ENCODE measurements at places on chromosomes 4 and X. TPM values are rescaled to one million over a fixed set of nuclear protein-coding genes. Genes with fewer than 3 reads are reported as not detected.

DNA sequence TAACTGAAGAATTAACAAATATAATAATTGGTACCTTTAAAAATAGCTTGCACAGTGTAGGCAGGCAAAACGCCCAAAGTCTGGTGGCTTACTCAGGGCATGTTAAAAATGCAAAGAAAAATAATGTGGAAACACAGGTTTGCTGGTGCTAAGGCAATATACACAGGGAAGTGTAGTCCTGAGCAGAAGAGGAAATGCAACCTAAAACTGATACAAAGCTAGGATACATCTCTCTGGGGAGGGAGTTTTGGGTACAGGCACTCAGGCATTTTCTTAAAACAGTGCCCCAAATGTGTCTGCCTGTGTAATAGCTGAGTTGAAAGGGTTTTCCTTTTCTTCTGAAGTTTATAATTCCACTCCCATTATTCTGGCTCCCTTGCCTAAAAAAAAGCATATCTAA, 47.4 kb downstream of the TMPRSS11E start:
- no peaks in the 10 kb centered on the region for H3K36me3 ChIP-seq
- no peak overlapping the region for H3K4me3 ChIP-seq
- no peak for DNase-seq
- no peaks in the 10 kb centered on the region for H3K27me3 ChIP-seq

GRCh38 chr4:94920369-94920768, 162.6 kb downstream of the BMPR1B start:
- H3K27ac ChIP-seq = no peak overlapping the region
- DNase-seq = no peak
- no peak overlapping the region for H3K4me3 ChIP-seq
- no peaks in the 10 kb centered on the region for H3K4me1 ChIP-seq
- no peaks in the 10 kb centered on the region for H3K36me3 ChIP-seq

- H3K4me3 ChIP-seq = no peak overlapping the region
- H3K4me1 ChIP-seq = no peaks in the 10 kb centered on the region
- no peaks in the 10 kb centered on the region for H3K27me3 ChIP-seq
- H3K27ac ChIP-seq = no peak overlapping the region
Observed at GRCh38 chrX:148815218-148815961, 315.0 kb downstream of the AFF2 start.

DNA sequence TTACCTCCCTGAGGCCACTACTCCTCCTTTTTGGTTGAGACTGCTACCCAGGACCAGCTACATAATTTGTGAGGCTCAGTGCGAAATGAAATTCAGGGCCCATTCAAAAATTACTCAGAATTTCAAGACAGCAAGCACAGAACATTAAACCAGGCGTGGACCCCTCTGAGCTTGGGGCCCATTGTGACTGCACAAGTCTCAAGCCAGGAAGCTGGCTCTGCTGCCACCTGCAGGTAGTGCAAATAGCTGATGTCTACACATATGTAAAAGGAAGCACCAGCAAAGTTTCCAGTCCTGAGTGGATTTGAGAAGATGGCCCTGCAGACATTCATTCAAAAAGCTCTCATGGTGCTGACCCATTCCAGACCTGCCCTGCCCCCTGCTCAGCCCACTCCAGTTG, 213.4 kb upstream of the LNX1 start:
- H3K27ac ChIP-seq = no peak overlapping the region
- DNase-seq = no peak
- H3K36me3 ChIP-seq = no peaks in the 10 kb centered on the region
- H3K4me1 ChIP-seq = no peaks in the 10 kb centered on the region
- no peak overlapping the region for H3K4me3 ChIP-seq

The SASH3 gene
- 4.4 TPM for total RNA-seq

GRCh38 chr4:99361899-99362275, 9.3 kb upstream of the ADH1C start:
- H3K4me1 ChIP-seq = peaks cover 1% of the 10 kb centered on the region
- H3K4me3 ChIP-seq = no peak overlapping the region
- no peak for DNase-seq
- no peaks in the 10 kb centered on the region for H3K27me3 ChIP-seq

The DAPP1 gene
- total RNA-seq = 1.6 TPM

DNA sequence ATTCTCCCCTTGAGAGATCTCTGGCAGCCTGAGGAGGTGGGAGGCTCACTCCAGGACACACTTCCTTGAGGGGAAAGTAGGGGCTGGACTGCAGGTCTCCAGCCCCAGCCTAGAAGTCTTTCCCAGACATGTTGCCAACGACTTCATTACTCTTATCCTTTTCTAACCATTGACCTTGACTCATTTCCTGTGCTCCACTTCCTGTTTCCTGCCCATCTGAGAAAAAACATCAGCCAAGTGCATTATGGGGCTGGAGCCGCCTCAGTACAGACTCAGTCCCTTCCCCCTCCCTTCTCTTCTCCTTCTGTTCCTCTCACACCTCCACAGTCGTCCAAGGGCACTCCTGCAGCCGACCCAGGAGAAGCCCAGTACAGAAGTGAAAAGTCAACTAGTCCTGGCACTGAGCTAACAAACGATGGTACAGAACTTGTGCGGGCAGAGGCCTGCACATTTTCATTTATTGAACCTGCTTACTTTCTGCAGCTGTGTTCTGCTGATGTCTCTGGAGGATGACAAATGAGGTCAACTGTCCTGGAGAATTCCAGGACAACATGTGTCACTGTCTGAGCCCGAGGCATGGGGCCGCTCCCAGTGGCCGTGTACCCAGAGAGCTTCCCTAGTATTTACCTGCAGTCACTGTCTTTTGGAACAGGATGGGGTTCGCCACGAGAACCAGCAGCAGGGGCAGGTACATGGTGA, 20.1 kb downstream of the GPR143 start:
- H3K36me3 ChIP-seq = no peaks in the 10 kb centered on the region
- no peaks in the 10 kb centered on the region for H3K4me1 ChIP-seq
- DNase-seq = no peak
- no peak overlapping the region for H3K4me3 ChIP-seq
- no peak overlapping the region for H3K27ac ChIP-seq
- no peaks in the 10 kb centered on the region for H3K27me3 ChIP-seq

GRCh38 chrX:99078301-99078700, 1331.8 kb downstream of the PCDH19 start:
- no peak overlapping the region for H3K27ac ChIP-seq
- no peak overlapping the region for H3K4me3 ChIP-seq

The TRIM61 gene
- 1.2 TPM for total RNA-seq

DNA sequence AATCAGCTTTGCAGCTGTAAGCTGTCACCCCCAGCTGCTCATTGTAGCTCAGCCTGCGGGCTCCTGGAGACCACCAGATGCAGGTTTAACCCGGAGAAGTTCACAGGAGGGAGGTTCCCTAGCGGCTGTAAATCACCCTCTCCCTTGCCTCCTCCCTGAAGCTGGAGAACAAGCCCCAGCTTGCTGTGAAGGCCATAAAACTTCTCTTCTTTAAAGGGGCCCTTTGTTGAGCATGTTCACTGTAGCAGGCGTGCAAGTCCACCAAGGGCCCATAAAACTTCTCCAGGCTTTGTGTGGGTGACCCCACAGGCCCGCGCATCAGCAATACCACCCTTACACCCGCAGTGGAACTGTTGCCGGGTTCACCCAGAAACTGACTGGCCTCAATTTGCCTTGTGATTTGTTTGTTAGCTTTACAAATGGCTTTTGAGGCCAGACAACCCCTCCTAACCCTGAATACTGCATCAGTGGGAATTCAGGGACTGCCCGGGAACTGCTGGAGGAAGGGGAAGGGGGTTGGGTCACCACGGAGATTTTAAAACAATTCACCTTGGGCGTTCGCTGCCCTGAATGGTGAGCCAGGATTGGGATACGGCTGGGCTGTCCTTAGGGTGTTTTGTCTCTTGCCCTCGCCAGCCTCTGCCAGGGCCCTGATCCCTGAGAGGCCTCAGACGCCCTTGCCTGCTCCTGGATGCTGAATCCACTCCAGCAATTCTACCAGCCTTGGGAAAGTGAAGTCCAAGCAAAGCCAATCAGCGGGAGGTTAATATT, 49.5 kb upstream of the ATP6AP2 start:
- no peak overlapping the region for H3K4me3 ChIP-seq
- H3K27ac ChIP-seq = no peak overlapping the region
- no peak for DNase-seq
- H3K36me3 ChIP-seq = no peaks in the 10 kb centered on the region

The TSPAN7 gene
- total RNA-seq = 19.5 TPM

The ZNF157 gene
- total RNA-seq = 0.40 TPM

DNA sequence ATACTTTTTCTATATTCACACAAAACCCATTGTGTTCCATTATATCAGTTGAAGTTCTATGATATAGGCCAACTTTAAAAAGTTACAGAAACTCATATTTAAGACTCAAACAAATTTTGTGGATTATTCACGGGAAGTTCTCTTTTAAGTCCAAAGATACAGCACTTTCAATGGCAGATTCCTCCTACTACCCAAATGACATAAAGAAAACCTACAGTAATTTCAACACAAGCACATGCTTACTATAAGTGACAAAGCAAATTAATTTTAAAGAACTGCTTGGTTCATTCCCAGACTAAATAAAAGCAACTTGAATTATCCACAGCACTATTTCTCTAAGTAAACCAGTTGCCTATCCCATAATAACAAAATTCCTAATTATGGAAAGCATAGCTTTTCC, 4.1 kb downstream of the PPA2 start:
- H3K4me1 ChIP-seq = peaks cover 3% of the 10 kb centered on the region
- no peak for DNase-seq
- no peaks in the 10 kb centered on the region for H3K27me3 ChIP-seq
- no peak overlapping the region for H3K4me3 ChIP-seq
- no peak overlapping the region for H3K27ac ChIP-seq

DNA sequence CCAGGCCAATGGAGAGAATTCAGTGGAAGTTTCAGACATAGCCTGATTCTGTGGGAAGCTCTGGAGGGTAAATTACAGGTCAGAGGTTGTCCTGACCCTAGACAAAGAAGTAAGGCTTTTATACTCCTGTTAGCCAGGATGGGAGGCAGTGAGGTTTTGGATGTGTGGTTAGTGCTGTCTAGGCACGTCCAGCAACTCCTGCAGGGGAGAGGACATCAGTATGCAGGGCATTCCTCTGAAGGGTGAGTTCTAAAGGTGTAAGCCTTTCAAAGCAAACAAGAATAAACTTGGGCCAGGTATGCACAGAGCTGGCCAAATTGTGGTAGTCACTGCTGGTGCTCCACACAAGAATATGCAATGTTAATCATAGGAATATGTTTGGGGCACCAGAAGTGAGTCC, 562.5 kb downstream of the CCSER1 start:
- H3K4me3 ChIP-seq = no peak overlapping the region
- no peaks in the 10 kb centered on the region for H3K27me3 ChIP-seq
- DNase-seq = no peak

DNA sequence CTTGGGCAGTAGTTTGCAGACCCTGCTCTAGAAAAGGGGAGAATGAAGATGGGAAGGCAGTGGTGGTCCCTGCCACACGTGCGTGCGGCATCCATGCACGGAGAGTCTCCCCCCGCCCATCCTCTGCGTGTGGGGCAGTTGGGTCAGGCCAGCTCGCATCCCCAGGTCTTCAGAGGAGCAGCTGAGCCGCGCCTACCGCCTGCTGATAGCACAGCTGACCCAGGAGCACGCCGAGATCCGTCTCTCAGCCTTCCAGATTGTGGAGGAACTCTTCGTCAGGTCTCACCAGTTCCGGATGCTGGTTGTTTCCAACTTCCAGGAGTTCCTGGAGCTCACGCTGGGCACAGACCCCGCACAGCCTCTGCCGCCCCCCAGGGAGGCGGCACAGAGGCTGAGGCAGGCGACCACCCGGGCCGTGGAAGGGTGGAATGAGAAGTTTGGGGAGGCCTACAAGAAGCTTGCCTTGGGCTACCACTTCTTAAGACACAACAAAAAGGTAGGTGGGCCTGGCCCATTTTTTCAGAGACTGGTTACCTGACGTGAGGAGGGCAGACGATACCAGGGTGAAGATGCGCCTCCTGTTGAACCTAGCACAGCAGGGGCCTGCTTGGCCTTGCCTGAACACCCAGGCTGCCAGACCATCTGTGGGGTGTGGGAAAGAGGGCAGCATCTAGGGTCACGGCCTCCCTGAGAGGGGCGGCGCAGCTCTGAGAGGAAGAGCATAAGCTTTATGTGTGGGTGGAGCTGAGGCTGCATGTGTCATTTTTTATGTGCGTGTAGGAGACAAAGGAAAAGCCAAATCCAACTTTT, 2.6 kb downstream of the UVSSA start:
- H3K27ac ChIP-seq = no peak overlapping the region
- no peaks in the 10 kb centered on the region for H3K36me3 ChIP-seq
- no peak overlapping the region for H3K4me3 ChIP-seq
- no peak for DNase-seq
- no peaks in the 10 kb centered on the region for H3K27me3 ChIP-seq

DNA sequence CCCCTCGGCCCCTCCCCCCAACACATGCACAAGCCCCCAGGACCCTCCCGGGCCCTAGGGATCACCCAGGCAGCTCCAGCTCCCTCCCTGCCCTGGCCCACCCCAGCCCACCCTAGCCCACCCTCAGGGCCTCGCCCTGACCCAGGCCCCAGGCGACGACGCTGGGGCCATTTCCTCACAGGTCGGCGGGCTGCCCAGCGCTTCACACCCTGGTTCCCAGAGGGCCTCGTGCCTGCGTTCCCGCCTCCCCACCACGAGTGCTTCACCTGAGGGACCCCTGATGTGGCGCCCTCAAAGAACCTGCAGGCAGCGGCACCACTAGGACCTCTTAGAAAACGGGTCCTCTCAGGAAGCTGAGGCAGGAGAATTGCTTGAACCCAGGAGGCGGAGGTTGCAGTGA, 341 bp downstream of the FAM9B start:
- no peak overlapping the region for H3K4me3 ChIP-seq
- no peaks in the 10 kb centered on the region for H3K4me1 ChIP-seq
- no peak for DNase-seq
- H3K27ac ChIP-seq = no peak overlapping the region
- no peaks in the 10 kb centered on the region for H3K36me3 ChIP-seq
- H3K27me3 ChIP-seq = no peaks in the 10 kb centered on the region

GRCh38 chrX:124719060-124719459, 372.7 kb downstream of the SH2D1A start:
- H3K27ac ChIP-seq = no peak overlapping the region
- H3K4me3 ChIP-seq = no peak overlapping the region
- DNase-seq = no peak
- H3K36me3 ChIP-seq = no peaks in the 10 kb centered on the region
- H3K4me1 ChIP-seq = no peaks in the 10 kb centered on the region

- H3K36me3 ChIP-seq = no peaks in the 10 kb centered on the region
- DNase-seq = no peak
- no peak overlapping the region for H3K4me3 ChIP-seq
- H3K4me1 ChIP-seq = no peaks in the 10 kb centered on the region
- H3K27me3 ChIP-seq = no peaks in the 10 kb centered on the region
- H3K27ac ChIP-seq = no peak overlapping the region
Observed at GRCh38 chrX:12989461-12989860, 14.6 kb downstream of the TMSB4X start.

GRCh38 chr4:94479358-94480141, 27.8 kb downstream of the PDLIM5 start:
- H3K4me3 ChIP-seq = no peak overlapping the region
- H3K36me3 ChIP-seq = no peaks in the 10 kb centered on the region
- DNase-seq = no peak

GRCh38 chr4:10625131-10625530, 59.4 kb downstream of the CLNK start:
- peaks cover 5% of the 10 kb centered on the region for H3K4me1 ChIP-seq
- H3K36me3 ChIP-seq = no peaks in the 10 kb centered on the region
- no peak for DNase-seq
- no peak overlapping the region for H3K4me3 ChIP-seq
- H3K27ac ChIP-seq = no peak overlapping the region
- H3K27me3 ChIP-seq = no peaks in the 10 kb centered on the region

The LNX1 gene
- 0.72 TPM for total RNA-seq

The RAB39B gene
- total RNA-seq = 0.11 TPM

The ANTXR2 gene
- total RNA-seq = 230 TPM

- H3K27me3 ChIP-seq = no peaks in the 10 kb centered on the region
- no peak overlapping the region for H3K27ac ChIP-seq
- no peak for DNase-seq
- H3K36me3 ChIP-seq = no peaks in the 10 kb centered on the region
- no peak overlapping the region for H3K4me3 ChIP-seq
Observed at GRCh38 chr4:66681962-66682361, 863.3 kb downstream of the CENPC start.

The TBC1D14 gene
- 19.9 TPM for total RNA-seq

The RBMXL3 gene
- not detected for total RNA-seq

All from ovary (tissue), 10 donors.